ENCODE measurements at places on chromosomes 6 and 20. TPM values are rescaled to one million over a fixed set of nuclear protein-coding genes. Genes with fewer than 3 reads are reported as not detected.

PGC gene
- not detected for total RNA-seq

SUPT3H gene
- 5.4 TPM for total RNA-seq

DNAH8 gene
- total RNA-seq = under 0.01 TPM

MLN gene
- total RNA-seq = not detected

HDGFL1 gene
- total RNA-seq = not detected

LIN28B gene
- not detected for total RNA-seq

FRMD1 gene
- total RNA-seq = not detected

ULBP2 gene
- total RNA-seq = 3.7 TPM

SLC22A3 gene
- under 0.01 TPM for total RNA-seq

SNAP91 gene
- total RNA-seq = 0.51 TPM

PRL gene
- total RNA-seq = not detected

RWDD1 gene
- 24.7 TPM for total RNA-seq

MYBL2 gene
- total RNA-seq = 8.7 TPM

SIRPA gene
- total RNA-seq = 55.2 TPM

ULBP3 gene
- 14.9 TPM for total RNA-seq

DACT2 gene
- total RNA-seq = not detected

HEY2 gene
- not detected for total RNA-seq

B4GALT5 gene
- total RNA-seq = 65.1 TPM

OR2H1 gene
- total RNA-seq = not detected

GHRH gene
- total RNA-seq = not detected

KIAA1755 gene
- total RNA-seq = 0.05 TPM

MATN4 gene
- total RNA-seq = 0.17 TPM

CNR1 gene
- total RNA-seq = 1.3 TPM

NT5E gene
- 96.7 TPM for total RNA-seq

PCK1 gene
- not detected for total RNA-seq

CYP39A1 gene
- 3.4 TPM for total RNA-seq

ANKRD60 gene
- not detected for total RNA-seq

CLVS2 gene
- total RNA-seq = not detected

FHL5 gene
- not detected for total RNA-seq

ACAT2 gene
- 40.2 TPM for total RNA-seq

CRISP2 gene
- not detected for total RNA-seq

GRM4 gene
- not detected for total RNA-seq
